ENCODE measurements at places on chromosomes 16 and 17.
A peak's percentile ranks its signal among the peaks of the same experiment; 100 is the strongest.

DNA sequence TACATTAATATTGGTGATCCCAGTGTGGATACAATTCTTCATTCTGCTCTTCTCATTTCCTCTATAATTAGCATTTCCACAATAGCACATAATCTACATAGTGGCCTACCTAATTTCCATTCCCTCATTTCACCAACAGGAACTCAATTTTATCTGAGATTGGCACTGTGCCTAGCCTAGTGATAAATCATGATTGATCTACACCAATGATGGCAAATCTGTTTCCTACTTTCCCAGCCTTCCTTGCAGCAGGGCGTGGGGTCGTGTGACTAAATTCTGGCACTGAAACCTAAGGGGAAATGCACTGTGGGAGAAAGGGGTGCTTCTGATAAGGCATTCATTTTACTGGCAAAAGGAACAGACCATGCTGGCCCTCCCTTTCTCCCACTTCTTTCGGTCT, 66.6 kb upstream of the TOM1L1 start:
- no peak for DNase-seq

DNA sequence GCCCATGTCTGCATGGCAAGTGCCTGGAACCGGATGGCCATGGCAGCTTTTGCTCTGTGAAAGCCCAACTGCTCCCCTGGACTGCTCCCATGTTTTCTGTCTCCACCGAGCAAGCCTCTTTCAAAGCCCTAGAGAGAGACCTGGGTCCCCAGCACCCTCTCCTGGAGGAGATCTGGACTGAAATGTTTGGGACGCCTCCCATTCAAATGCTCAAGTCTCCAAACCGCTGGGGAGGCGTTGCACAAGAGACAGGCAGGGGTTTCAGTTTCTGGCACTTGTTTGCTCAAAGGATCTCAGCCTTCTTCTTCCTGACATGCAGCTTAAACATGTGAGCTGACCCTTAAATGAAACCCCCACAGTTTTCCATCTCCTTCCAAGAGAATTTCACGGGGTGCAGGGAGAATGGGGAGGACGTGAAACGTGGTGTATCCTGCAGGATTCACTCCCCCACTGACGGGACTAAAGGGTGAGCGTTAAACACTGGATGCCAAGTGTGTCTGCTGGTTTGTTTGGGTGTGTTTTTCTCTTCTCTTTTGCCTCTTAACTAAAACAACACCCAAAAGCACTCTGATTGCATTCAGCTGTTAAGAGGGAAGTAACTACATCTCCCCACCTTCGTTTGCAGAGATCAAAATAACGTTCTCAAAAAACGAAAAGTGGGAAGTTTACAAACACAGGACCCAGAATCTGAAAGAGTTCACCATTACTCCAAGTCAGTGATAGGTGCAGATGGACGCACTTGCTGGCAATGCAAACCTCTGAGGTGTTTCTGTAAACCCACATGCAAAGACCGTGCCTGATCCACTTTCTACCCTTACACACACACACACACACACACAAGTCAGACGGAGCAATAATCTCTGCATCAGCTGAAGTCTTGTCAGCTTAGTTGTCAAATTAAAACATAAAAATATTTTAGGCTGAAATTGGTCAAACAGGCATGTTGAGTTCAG, 256.9 kb downstream of the C16orf95 start:
- DNase-seq, result peak; percentile 61

- no peak for DNase-seq
Measured at GRCh38 chr16:69100071-69100691, 5.3 kb upstream of the HAS3 start.

DNA sequence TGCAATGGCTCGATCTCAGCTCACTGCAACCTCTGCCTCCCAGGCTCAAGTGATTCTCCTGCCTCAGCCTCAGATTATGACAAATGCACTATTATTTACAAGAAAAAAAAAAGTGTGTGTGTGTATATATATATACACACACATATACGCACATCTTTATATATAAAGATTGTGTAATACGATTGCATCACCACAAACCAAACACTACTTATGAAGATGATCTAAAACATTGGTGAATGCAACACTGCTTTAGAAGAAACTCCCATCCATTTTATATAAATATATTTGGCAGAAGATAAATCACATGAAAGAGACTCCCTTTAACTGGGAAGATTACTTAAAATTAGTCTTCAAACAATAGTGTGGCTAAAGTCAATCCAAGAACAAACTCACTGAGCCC, 96.7 kb downstream of the SYCE1L start:
- DNase-seq, result no peak

DNA sequence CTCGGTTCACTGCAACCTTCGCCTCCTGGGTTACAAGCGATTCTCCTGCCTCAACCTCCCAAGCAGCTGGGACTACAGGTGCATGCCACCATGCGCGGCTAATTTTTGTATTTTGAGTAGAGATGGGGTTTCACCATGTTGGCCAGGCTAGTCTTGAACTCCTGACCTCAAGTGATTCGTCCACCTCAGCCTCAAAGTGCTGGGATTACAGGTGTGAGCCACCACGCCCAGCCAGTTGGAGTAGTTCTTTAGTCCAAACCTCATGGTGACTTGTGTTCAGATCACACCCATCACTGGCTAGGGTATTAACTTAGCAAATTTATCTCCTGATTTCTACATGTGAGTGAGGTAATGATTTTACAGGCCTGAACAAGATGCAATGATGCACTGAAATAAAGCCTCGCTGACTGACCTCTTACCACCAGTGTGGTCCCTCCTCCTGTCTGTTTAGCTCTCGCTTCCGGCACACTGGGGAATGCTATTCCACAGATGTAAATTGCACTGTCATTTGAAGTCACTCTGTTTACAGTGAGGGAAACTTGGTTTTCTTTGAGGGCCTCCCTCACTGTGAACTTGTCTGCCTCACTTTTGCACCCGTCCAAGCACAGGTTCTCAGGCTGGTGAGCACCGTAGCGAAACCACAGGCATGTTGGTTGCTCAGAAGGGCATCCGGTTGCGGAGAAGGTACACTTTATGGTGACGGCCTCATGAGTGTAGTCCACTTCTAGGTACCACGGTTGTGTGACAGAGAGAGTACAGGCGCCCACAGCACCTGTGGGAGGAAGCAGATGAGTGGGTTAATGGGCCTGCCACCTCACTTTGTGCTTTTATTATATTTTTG, 5.5 kb downstream of the IGSF6 start:
- DNase-seq, result no peak

DNA sequence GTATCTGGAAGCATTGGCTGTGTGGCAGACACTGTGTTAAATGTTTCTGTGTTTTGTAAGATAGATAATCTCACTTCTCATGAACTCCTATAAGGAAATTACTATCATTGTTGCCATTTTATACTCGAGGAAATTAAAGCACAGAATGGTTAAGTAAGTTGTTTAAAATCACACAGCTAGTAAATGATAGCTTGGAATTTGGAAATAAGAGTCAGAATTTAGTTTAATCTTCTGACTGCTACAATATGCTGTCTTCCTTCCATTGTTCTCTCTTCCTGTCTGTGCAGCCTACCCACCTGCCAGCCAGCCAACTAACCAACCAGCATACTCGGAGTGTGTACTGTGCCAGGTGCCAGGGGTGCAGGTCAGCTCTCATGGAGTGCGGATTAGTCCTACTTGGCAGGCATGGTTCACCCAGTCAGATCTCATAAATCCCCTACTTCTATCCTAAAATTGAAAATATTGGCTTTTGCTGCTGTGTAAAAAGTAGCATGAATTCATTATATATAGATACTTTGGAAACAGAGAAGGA, 79.9 kb upstream of the LGALS9 start:
- DNase-seq, result no peak

- no peak for DNase-seq
Measured at GRCh38 chr17:69406941-69407340, 7.6 kb upstream of the MAP2K6 start.

GRCh38 chr16:4098501-4098900, 17.7 kb downstream of the ADCY9 start:
- DNase-seq, result no peak

DNA sequence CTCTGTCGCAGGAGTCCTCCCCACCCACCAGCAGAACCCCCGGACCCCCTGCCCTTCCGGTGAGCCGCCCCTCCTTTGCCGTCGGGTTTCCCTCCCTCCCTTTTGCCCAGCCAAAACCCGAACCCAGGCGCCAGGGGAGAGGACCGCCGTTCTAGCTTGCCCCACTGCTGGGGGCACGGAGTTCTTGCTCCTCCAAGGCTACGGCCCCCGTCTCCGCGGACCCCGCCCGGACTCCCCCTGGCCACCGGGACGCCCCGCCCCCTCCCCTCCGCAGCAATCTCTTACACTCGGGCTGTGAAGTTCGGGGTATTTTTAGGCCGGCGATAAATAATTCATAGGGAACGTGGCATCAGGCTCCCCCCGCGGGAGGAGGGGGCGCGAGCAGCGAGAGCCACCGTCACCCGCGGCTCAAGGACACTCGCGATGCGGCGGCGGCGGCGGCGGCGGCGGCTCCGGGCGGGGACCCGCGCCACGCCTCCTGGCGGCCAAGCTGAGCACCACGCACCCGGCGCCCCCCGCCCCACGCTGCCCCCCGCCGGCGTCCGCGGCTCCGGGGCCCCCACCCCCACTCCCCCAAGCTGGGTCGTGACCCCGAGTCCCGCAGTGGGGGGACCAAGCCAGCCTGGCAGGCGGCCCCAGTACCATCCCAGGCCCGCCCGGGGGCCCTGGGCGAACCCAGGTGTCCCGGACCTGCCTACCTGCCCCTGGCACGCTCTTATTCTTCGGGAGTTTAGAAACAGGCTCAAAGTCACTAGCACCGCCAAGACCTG, at the start of gene GRIN2C:
Gene GRIN2C (minus strand): TSS at position 427 of the 770 bp plus-strand sequence. CDS start 4,793 bp downstream, outside the sequence.
- DNase-seq, result no peak

- no peak for DNase-seq
Measured at GRCh38 chr16:53048139-53048915, 4.4 kb downstream of the CHD9NB start.

DNA sequence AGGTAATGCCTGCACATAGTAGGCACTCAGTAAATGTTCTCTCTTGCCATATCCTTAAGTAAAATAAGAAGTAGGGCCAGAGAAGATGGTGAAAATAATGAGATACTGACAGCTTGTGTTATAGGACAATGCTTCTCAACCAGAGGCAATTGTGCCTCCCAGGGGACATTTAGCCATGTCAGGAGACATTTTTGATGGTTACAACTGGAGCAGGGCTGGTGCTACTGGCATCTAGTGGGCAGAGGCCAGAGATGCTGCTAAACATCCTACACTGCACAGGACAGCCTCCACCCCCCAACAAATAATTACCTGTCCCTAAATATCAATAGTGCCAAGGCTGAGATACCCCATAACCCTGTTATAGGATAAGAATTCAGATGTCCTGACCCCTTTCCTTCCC, 1.7 kb downstream of the RAD51D start:
- DNase-seq, result peak; percentile 57

- no peak for DNase-seq
Measured at GRCh38 chr16:60027351-60027750, 1293.2 kb upstream of the GOT2 start.

GRCh38 chr16:53126390-53126789, 71.6 kb downstream of the CHD9 start:
- DNase-seq, result no peak

- DNase-seq, result no peak
Measured at GRCh38 chr16:79728048-79728922, 127.7 kb upstream of the MAF start.

DNA sequence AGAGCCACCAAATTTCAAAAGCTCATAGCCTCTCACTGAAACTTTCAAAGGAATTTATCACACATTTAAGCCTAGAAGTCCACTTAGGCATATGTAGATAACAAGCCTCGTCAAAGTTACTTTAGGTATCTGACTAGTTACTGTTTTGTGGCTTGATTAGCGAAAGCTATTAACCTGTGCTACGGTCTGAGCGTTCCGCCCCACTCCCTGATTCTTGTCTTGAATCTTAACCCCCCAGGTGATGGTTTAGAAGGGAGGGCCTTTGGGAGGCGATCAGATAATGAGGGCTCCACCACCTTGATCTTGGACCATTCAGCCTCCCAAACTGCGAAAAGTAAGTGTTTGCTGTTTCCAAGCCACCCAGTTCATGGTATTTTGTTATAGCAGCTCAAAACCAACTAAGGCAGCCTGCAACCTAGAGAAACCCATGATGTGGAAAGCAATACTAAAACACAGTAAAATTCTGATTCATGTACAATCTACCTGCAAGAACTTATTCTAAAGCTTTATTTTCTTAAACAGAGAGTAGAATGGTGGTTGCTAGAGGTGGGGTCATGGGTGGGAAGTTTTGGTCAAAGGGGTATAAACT, 7.1 kb downstream of the HSDL1 start:
- no peak for DNase-seq

DNA sequence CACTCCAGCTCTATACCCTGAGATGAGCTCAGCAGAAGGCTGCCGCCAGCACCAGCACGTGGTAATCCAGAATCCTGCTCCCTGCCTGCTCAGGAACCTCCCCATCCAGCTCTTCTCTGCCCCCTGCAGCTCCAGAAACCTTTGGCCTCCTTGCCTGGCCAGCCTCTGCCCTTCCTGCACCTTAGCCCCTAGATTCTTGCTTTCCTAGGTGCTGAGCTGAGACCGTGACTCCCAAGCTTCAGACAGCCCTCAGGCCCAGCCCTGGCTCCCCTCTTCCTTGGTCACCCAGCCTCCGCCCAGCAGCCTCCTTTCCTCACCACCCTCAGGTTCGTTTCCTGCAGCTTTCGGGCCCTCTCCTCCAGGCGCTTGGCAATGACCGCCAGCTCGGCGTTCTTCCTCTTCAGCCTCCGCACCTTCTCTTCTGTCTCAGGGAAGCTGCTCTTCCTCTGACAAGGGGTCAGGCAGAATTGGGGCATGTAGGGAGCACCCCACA, 2.6 kb downstream of the TSPOAP1 start:
- no peak for DNase-seq

DNA sequence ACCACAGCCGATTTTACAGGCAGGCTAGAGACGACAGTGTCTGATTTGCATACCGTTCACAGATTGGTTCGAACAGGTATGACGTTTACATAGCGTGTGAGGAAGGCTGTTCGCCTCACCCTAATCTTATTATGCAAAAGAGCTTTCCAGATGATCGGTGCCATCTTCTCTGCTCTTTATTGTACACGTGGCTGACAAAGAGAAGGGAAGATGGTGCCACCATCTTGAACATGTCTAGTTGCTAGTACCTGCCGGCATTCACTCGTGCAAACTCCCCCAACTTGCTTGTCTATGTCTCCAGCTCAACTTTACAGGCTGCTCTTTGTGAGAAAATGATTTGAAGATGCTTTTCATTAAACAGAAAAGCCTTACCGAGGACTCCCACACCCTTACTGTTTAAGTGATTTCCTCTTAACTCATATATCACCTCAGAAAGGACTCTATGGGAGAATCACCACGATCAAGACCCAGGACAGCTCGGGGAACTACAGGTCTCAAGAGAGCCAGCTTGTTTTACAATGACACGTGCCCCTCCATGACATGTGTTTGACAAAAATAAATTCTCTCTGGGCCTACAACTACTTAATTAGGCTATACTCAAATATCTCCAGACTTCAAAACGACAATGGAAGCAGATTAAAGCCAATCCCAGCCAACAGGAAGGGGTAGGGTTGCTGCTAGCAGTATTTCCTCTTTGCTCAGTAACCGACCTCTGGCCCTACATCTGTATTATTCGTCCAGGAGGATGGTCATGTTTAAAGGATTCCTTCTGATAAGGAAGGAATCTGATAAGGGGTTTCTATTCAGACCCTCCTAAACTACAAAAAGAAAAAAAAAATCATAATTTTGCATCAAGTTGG, 480.6 kb downstream of the TMEM114 start:
- DNase-seq, result no peak

- DNase-seq, result peak; percentile 87
Measured at GRCh38 chr16:16073891-16074881, 124.8 kb downstream of the ABCC1 start.

- DNase-seq, result no peak
Measured at GRCh38 chr17:34299956-34300577, 14.5 kb downstream of the CCL11 start.
